AML-193 (cell line): ENCODE measurements at places on chromosomes 12 and 14.

DNA sequence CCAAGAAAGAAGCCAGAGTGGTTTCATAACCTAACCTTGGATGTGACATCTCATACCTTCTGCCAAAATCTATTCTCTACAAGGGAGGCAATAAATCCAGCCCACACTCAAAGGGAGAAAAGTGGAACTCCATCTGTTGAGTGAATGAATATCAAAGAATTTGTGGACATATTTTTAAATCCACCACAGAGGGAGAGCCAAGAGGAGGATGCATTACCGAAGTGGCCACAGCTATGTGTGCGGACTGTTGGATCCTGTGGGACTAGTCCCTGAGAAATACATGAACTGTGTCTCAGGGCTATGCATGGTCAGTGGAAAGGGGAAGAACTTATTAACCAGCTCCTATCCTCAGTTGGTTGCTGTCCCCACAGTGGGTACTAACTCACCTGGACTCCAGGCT, 273.9 kb downstream of the NUAK1 start:
- no peak for DNase-seq

DNA sequence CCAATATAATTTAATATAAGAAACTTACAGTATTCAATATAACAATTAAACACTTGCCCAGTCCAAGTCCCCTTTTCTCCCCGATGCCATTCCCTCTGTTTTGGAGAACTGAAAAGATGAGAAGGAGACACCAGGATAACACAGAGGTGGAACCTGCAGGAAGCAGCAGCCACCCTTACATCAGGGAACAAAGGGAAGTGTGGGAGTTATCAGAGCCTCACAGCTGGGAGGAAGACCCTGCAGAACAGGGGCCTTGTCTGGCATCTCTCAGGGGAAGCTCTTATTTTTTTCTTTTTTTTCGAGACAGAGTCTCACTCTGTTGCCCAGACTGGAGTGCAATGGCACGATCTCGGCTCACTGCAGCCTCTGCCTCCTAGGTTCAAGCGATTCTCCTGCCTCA, 52.6 kb downstream of the CALM1 start:
- DNase-seq: no peak

DNA sequence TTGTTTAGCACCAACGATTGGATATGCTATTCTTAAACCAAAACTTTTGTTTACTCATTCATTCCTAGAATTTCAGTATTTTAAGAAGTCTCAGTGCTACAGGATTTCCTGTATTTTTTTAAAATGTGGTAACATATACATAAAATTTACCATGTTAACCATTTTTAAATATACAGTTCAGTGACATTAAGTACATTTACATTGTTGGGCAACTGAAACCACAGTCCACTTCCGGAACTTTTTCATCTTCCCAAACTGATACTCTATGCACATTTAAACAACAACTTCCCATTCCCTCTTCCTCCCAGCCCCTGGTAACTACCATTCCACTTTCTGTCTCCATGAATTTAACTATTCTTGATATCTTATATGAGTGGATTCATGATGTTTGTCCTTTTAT, 30.3 kb downstream of the PDE3A start:
- DNase-seq: peak; percentile 36

- DNase-seq: no peak
These were observed 16.1 kb upstream of the GRIP1 start for GRCh38 chr12:66694666-66695613.

DNA sequence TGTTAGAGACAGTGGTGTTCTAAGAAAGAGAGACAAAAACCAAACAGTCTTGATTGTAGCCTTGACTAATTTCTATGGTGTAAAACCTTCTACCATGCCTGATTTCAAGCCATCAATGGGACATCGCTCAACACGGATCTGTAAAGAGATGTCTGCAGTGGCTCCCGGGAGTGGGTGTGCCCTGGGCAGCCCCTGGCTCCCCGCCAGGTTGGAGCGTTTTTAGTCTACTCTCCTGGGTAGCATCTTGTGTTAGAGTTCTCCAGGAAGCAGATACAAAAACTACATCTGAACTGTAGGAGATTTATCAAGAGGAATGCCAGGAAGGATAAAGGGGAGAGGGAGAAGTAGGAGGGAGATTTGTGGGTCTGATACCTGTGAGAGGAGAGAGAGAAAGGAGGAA, 1212.9 kb downstream of the BCL11B start:
- DNase-seq: no peak

GRCh38 chr14:54251356-54251755, 145.5 kb upstream of the CDKN3 start:
- DNase-seq: no peak

- no peak for DNase-seq
These were observed 174.7 kb downstream of the ESR2 start for GRCh38 chr14:64119500-64119899.

- no peak for DNase-seq
These were observed 52.7 kb upstream of the DCD start for GRCh38 chr12:54700849-54701248.

DNA sequence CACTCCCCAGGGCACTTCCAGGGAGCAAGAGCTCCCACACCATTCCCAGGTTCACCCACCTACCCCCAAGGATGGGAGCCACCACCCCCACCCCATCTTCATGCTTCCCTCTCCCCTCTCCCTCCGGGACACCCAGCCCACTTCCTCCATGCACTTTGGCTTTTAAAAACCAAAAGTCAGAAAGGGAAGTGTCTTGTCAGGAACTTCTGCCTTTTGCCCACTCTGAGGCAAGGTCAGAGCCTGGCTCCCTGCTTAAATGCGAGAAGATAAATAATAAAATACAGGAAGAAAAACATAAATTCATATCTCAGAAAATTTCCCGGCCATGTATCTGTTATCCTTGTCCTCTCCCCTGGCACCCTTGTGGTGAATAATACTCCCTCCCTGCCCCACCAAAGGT, 81.6 kb downstream of the PTGER2 start:
- DNase-seq: peak; percentile 21

GRCh38 chr12:132142679-132143335, 1.3 kb downstream of the DDX51 start:
- DNase-seq: no peak

GRCh38 chr12:3540387-3540990, 49.5 kb downstream of the PRMT8 start:
- no peak for DNase-seq
